ENCODE measurements at places on chromosomes 13 and 19.
A peak's percentile ranks its signal among the peaks of the same experiment; 100 is the strongest.

DNA sequence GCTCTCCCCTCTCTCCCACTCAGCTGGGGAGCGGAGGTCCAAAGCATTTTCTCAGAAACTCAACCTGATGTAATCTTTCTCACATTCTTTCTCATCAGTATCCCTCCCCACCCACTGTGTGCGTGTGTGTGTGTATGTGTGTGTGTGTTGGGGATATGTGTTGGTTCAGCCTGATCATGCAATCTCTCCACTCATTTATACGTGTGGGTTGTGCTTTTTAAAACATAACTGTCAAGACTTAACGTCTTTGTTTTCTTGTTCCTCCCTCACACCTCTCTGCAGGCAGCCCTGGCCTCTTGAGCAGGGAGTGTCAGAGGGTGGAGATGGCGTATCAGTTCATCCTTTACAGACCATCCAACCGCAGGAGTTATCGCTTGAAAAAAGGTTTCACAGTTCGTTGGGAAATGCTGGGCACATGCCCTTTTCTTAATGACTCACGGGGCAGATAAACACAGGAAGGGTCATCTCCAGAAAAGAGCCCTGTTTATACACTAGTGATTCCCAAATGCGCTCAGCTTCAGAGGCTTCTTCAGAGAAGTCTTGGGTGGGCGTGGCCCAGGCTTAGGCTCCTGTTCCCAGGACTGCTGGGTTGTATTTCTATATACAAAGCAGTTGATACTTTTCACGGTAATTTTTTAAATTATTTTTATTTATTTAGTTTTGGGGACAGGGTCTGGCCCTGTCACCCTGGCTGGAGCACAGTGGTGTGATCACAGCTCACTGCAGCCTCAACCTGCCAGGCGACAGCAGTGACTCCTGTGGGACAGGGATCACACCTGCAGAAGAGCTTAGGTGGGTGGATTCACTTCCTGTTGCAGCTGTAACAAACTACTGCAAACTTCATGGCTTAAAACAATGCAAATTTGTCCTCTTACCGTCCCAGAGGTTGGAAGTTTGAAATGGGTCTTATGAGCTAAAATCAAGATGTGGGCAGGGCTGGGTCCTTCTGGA, 60.3 kb downstream of the CCDC70 start:
- DNase-seq, result no peak

DNA sequence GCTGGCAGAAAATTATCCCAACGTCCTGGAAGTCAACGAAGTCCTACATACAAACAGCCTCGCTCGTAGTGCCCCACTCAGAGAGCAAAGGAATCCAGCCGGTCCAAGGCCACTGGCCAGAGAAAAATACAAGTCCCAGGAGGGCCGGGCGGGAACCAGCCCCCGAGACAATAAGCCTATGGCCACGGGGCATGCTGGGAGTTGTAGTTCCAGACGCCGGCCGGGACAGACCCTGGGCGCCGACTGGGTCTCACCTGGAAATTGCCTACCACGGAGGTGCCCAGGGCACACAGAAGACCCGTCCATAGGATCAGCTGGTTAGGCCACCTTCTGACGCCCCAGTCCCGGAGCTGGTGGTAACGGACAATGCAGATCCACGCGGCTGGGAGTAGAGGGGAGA, 5.4 kb downstream of the TMEM150B start:
- DNase-seq, result peak; percentile 55

DNA sequence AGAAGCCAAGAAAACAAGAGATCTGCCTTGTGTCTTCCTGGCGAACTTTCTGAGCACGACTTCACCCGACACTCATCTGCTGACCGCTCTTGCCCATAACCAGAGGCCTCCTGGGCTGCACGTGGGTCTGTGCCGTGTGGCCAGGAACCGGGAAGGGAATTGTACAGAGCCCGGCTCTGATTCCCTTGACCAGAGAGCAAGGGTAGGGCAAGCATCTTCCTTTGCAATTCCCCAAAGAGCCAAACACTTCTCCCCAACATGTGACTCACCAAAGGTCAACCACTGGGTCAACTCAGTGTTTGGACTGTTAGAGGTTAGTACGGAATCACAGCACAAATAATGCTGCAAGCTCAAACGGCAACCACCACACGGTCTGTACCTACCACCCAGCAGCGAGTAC, 48.9 kb downstream of the KLF2 start:
- peak; percentile 48 for DNase-seq

GRCh38 chr19:28443361-28443760, 769.6 kb downstream of the UQCRFS1 start:
- DNase-seq, result no peak

GRCh38 chr19:47615230-47615629, 6.3 kb downstream of the BICRA start:
- no peak for DNase-seq

Measured in heart right ventricle (tissue), 16 donors.